NCI-H510A (cell line): ENCODE measurements at places on chromosomes 3 and 15.
A peak's percentile ranks its signal among the peaks of the same experiment; 100 is the strongest.

DNA sequence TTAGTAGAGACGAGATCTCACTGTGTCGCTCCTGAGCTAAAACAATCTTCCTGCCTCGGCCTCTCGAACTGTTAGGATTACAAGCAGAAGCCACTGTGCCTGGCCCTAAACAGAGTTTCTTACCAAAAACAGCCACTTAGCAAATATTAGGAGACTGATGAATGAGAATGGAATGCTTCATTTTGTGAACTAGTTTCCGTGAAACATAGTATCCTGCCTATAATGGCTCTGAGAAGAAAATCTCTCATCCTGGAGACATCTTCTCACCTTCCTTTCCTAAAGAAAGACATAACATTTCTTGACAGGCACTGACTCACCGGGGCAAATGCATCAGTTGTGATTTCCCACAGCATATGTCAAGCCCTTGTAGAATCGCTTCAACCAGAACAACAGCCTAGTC is 44.9 kb downstream of the GJD2 start:
- DNase-seq, result no peak

DNA sequence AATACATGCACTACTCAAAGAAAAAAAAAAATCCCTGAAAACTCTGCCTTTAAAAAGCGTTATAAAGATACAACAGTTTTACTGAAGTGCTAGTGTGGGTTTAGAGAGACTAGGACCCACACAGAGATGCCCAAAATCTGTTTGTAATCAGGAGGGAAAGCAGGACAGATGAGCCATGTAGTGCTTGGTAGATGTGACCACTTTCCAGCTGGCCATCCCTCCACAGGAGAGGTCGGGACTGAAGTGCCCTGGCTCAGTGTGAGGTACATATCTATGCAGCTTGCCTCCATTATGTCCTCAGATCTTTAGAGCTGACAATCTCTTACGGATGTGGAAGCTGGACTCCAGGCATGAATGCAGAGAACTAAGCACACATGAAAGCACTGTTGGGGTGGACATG is 57.5 kb upstream of the NANOGP8 start:
- DNase-seq, result no peak

DNA sequence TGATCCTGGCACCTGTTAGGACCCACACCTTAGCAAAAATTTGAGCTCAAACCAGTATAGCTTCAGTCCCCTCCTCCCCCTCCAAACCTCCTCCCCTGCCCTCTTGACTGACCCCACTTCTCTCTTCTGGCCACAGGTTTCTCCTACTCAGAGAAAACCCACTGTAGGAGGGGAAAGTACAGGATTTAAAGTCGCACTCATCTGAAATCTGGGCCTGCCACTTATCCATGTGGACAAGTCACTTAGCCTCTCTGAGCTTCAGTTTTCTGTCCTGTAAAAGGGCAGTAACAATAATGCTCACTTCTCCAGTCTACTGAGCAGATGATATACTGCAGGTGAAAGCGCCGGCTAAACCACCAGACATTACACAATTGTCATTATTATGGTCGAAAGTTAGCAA is 142.7 kb downstream of the MEGF11 start:
- no peak for DNase-seq

DNA sequence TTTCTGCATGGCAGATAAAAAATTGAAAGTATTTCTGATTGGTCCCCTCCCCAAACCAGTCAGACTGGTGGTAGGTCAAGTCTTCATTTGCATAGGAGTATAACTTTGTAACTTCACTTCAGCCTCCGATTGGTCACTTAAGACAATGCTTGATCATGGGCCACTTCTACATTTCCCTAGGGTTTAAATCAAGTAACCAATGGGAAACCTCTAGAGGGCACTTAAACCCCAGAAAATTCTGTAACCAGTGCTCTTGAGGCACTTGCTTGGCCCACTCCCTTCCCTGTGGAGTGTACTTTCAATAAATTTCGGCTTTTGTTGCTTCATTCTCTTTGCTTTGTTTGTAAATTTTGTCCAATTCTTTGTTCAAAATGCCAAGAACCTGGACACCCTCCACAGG is 225.5 kb downstream of the ARPP21 start:
- DNase-seq, result no peak

- DNase-seq, result no peak
Measured at GRCh38 chr3:53721187-53722119, 124.8 kb downstream of the CHDH start.

- DNase-seq, result no peak
Measured at GRCh38 chr3:64594134-64594533, 93.7 kb downstream of the ADAMTS9 start.

DNA sequence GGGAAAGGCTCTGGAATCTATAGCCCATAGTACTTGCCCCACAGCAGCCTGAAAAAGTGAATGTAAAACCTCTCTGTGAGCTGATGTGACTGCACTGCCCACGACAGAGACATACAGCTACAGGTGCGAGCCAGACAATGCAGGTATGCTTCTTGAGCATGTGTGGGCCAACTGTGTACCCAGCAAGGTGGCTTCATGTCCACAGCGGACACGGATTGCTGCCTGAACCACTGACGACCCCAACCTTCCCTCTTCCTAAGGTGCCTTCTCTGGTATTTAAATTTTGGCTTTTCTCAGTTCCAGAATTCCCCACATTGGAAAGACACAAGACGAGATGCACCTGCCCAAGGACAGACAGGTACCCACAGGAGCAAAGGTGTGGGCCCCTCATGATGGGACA is 65.8 kb downstream of the SCN5A start:
- no peak for DNase-seq

- no peak for DNase-seq
Measured at GRCh38 chr3:141237701-141238521, 6.3 kb downstream of the PXYLP1 start.

DNA sequence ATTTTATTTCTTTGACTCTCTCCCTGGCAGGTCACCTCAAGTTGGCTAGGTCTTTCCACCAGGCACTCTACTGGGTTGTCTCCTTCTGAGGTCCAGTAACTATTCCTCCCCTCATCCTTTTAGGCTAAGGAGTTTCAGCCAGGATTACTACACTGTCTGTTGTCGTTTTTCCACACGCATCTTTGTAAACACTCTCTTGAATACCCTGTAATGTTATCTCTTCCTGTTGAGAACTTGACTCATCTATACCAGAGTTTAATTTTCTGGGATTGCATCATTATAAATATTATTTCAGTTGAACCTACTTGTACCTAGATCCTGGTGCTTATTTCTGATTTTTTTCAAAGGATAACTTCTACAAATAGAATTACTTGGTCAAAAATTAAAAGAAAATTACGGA is 138.3 kb downstream of the SQOR start:
- no peak for DNase-seq

DNA sequence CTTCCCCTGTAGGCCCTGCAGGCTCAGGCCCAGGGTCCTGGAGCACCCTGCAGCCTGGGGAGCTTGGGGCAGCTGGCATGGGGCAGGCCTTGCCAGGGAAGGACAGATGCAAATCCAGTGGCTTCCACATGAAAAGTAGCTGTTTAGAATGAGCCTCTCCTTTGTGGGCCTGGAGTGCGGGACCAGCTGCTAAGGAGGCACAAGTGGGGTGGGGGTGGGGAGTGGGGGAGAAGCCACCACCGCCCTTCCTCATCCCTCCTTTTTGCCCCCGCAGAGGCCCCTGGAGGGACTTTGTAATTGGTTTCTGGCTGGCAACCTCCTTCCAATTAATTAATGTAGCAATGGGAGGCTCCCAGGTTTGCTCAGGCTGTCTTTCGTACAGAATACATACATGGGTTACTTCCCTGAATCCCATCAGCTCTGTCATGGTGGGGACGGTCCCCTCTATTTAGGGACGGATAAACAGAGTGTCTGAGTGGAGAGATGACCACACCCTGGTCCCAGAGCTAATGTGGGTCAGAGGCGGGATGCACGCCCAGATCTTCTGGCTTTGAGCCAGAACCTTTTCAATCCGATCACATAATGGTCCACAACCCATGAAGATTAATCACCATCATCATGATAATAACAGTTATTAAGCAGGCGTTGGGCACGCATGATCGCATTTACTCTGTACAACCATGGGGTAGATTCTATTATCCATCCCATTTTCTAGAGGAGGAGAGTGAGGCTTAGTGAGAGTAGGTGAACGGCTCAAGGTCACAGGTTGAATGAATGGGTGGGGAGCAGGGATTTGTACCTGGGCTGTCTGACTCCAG is 6.2 kb downstream of the CORO2B start:
- no peak for DNase-seq

DNA sequence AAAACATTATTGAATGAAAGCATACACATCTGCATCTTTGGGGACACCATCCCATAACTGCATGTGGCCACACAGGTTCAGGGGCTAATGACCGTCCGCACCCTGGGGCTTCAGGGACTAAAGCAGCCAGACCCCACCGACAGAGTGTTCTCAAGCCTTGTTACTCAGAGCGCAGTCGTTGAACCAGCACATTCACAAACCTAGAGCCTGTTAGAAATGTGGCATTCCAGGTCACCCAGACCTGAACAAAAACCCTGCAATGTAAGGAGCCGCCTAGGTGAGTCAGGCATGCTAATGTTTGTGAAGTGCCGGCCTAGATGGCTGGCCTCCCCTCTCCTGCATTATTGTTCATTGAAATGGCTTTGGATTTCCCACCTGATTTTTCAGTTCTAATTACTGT is 52.3 kb upstream of the HACD2 start:
- no peak for DNase-seq

GRCh38 chr15:78360367-78360801 is 20.2 kb downstream of the CRABP1 start:
- no peak for DNase-seq

- DNase-seq, result no peak
Measured at GRCh38 chr15:40968290-40969085, 15.2 kb downstream of the CHAC1 start.

GRCh38 chr3:23739536-23739935 is 66.2 kb upstream of the UBE2E1 start:
- DNase-seq, result no peak

DNA sequence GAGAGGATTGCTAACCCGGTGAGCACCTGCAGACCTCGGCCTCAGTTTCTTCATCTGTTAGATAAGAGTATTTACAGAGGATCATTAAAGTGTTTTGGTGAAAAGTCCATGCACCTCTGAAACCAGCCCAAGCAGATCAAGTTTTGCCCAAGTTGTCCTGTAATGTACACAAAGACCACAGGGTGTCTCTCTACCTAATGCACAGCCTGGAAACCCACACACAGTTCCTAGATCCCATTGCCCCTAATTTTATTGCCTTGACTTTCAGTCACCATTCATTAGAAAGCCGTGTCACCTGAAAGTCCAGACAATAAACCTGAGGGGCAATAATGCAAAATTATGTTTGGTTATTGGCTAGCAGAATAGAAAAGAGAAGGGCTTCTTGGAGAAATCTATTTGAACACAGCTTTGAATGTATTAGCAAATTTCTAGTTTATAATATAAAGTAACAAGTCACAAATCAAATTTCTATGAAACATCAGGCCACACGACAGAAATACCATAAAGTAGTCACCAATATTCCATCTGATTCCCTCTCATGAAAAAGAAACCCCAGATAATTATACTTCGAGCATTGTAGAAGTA is 161.3 kb upstream of the SLC2A2 start:
- DNase-seq, result peak; percentile 13

DNA sequence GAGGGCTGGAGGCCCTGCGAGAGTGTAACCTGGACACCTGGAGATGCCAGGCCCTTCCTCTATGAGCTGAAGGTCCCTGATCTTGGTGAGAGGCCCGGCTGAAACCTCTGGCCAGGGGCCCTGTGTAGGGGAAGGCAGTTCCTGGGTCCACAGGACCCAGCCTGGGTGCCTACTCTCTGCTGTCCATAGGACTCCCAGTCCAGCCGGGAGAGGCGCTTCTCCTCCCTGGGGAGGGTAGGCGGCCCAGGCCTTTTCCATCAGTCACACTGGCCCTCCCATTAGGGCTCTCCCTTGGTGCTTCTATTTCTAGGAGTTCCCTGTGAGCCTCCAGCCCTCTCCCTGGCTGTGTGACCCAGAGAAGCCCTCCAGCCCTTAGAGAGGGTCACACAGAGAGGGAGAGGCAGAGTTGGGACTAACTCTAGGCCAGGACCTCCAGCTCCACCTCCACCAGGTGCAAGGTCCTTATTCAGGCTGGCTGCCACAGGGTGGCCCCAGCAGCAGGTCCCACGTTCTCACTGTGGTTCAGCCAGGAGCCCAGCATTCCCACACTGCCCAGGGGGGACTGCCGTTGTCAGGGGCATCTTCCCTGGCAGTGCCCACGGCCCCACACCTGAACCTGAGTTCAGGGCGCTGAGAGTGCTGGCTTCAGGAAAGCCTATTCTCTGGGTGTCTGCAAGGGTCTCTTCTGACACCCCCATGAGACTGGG is 146.8 kb downstream of the SMAD6 start:
- no peak for DNase-seq

- DNase-seq, result no peak
Measured at GRCh38 chr3:77038930-77039605, 831 bp upstream of the ROBO2 start.

DNA sequence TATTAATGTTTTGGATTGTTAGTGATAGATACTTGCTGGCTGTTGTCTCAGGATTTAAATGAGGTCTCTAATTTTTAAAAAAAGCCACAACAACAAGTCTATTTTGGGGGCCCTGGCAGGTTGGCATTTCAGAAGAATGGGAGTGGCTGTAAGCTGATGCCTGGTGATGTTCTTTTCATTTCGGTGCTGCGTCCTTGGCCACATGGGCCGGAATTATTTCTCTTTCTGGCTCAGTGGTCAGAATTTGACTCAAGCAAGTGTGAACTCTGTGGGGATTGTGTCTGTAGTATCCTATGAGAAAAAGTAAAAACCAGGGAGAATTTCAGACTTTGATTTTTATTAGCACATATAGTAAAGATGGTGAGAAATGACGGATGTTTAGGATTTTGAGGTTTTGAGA is 203.0 kb downstream of the AKAP13 start:
- DNase-seq, result no peak

GRCh38 chr15:62190675-62191074 is 25.6 kb upstream of the C2CD4B start:
- DNase-seq, result no peak

DNA sequence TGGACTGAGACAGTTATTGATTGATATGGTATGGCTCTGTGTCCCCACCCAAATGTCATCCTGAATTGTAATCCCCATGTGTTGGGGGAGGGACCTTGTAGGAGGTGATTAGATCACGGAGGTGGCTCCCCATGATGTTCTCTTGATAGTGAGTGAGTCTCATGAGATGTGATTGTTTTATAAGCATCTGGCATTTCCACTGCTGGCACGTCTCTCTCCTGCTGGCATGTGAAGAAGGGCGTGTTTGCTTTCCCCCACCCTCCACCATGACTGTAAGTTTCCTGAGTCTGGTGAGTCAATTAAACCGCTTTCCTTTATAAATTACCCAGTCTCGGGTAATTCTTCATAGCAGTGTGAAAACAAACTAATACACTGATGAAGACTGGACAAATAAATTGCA is 105.6 kb upstream of the MELTF start:
- DNase-seq, result no peak

- DNase-seq, result no peak
Measured at GRCh38 chr3:127478922-127479321, 111.6 kb downstream of the TPRA1 start.
